ENCODE measurements at places on chromosomes 7 and 10. TPM values are rescaled to one million over a fixed set of nuclear protein-coding genes. Genes with fewer than 3 reads are reported as not detected.

DNA sequence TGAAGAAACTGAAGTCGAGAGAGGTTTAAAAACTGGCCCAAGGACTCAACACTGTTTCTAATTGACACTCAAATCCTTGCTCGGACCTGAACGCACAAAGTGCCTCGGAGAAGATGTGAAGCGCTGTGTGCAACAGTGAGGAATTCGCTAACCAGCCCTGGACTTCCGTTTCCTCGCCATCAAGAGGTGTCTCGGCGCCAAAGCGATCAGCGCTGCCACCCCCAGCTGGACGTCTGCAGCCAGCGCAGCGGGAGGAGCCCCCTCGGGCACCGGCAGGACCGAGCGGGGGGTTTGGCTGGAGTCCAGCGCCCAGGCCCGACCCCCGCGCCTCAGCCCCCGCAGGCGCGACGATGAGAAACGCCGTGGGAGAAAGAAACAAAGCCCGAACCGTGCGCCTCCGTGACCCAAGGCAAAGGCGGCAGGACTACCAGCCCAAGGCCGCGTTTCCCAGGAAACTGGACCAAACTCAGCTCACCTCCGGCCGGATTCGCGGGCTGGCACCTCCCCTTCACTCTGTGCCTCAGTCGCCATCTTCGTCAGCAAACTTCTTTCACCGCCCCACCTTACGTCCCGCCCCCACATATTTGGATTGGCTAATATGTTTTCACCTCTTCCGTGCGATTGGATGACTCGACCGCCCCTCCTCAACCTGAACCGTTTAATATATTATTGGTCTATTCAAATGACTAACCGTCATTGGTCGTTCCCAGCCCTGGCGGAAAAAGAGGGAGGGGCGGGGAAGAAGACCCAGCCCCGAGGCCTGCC, at the start of gene ARHGAP19:
Gene ARHGAP19 (minus strand): TSS at position 541 of the 765 bp plus-strand sequence. CDS start 10 bp downstream, at position 531.
- peak; percentile 96 for DNase-seq

CLDN4 gene
- total RNA-seq = 0.80 TPM

OR6B1 gene
- not detected for total RNA-seq

MYPN gene
- 0.10 TPM for total RNA-seq

- no peak for DNase-seq
Measured at GRCh38 chr7:15527648-15528047, 34.2 kb downstream of the AGMO start.

AQP1 gene
- total RNA-seq = 18.0 TPM

GRCh38 chr7:144487901-144488300, 84.4 kb upstream of the NOBOX start:
- no peak for DNase-seq

DKK1 gene
- 170 TPM for total RNA-seq

DNA sequence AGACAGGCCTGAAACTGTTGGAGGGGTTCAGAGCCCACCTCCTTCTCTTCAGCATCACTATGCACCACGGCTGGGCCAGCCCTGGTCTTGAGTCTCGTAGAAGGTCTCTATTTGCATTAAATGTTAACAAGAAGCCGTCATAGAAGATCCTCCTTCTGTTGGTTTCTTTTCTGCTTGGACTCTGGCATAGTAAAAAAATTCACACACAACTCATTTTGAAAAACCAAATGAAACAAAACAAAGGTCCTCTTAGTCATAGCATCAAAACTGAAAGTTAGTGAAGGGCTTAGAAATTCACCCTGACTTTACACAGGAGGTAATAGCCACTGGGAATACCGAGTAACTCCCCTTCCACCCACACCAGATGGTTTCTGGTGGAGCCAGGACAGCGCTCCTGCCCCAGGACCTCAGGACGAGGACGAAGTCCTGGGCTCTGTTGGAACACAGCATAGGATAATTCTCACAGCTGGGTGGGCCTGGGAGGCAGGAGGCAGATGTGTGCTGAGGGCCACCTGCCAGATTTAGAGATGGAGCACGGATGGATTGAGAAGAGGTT, 248.4 kb upstream of the KLF6 start:
- DNase-seq = no peak

CUTC gene
- total RNA-seq = 14.5 TPM

CCDC146 gene
- 3.0 TPM for total RNA-seq

DNA sequence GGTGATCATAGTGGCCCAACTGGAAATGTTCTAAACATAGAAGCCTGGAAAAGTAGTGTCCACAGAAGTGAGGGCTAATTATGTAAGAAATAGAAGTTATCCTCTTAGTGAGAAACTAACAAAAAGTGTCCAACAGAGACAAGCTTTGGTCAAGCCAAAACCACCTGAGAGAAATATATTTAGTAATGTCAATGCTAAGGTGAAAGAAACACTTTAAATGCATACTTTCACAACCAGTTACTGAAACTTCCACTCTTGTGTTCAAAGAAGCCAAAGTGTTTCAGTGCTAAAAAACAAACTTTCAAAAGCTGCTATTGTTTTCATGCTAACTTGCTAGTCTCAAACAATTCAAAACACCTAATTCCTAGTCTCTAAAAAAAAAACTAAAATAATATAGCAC, 18.1 kb downstream of the RAB11FIP2 start:
- no peak for DNase-seq

- DNase-seq = no peak
Measured at GRCh38 chr7:7815395-7815794, 97.0 kb upstream of the RPA3 start.

ALOX5 gene
- not detected for total RNA-seq

- no peak for DNase-seq
Measured at GRCh38 chr10:15015451-15015850, 28.3 kb upstream of the OLAH start.

GRCh38 chr7:32501522-32501921, 6.2 kb downstream of the AVL9 start:
- DNase-seq = no peak

MLXIPL gene
- total RNA-seq = not detected

DNA sequence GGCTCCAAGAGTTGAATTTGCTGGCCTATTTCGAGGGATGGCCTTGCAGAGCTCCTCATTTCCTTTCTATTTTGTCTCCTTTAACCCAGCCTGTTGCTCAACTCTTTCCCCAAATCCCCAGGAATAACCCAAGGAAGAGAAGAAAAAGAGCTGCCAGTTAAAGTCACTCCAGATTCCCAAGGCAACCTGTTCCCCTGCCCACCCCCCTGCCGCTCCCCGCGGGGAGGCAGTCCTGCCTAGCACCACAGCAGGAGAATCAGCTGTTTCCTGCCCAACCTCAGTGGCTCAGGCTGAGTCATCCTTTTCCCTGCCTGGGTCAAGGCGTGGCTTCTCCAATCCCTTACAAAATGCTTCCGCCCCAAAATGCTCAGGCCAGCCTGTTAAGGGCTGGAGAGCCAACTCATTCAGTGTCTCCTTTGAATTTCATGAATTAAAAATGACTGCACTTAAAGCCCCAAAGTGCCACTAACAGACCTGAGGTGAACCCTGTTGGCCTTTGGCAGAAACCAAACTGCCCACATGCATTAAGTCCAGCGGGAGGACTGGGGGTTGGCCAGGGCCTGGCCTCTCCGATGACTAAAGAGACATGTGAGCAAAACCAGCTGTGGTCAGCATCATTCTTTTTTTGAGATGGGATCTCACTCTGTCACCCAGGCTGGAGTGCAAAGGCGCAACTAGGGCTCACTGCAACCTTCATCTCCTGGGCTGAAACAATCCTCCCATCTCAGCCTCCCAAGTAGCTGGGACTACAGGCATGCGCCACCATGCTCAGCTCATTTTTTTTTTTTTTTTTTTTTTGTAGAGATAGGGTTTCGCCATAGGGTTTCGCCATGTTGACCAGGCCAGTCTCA, 83.2 kb upstream of the KIF5B start:
- DNase-seq = no peak

AUTS2 gene
- total RNA-seq = 40.8 TPM

GRCh38 chr10:100882671-100883311, 30.0 kb upstream of the SLF2 start:
- no peak for DNase-seq

- DNase-seq = no peak
Measured at GRCh38 chr7:38781991-38782390, 127.0 kb downstream of the VPS41 start.

FXYD4 gene
- not detected for total RNA-seq

- DNase-seq = no peak
Measured at GRCh38 chr7:44081266-44081748, 1.0 kb downstream of the POLM start.

GRCh38 chr10:113019692-113020474, 69.8 kb downstream of the TCF7L2 start:
- DNase-seq = no peak

- no peak for DNase-seq
Measured at GRCh38 chr7:2171855-2172254, 60.9 kb downstream of the MAD1L1 start.

PARD3 gene
- 26.5 TPM for total RNA-seq

VPS37D gene
- 6.6 TPM for total RNA-seq

TFEC gene
- 0.17 TPM for total RNA-seq

GRCh38 chr7:47490501-47491265, 91.2 kb downstream of the TNS3 start:
- no peak for DNase-seq

GRCh38 chr10:113891476-113891875, 37.0 kb downstream of the NHLRC2 start:
- DNase-seq = no peak

GRCh38 chr10:21130683-21131442, 233.8 kb upstream of the NEBL start:
- DNase-seq = no peak

GRCh38 chr7:158373476-158374133, 214.0 kb downstream of the PTPRN2 start:
- DNase-seq = peak; percentile 62

DNA sequence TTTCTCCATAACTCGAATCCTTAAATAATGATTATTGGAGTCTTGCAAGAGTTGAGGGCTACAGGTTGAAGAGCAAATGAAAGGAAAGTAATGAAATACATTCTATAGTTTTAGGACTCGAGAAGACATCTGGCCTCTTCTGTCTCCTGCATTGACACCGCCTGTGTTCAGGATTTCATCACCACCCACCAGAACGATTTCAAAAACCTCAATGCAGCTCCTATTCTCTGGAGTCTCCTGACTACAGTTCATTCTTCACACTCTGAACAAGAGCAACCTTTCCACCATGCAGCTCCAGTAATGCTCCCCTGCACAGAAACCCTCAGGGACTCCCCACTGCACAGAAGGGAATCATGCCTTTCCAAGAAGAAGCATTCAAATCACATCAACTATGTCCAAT, 5.5 kb downstream of the IL15RA start:
- no peak for DNase-seq

DNA sequence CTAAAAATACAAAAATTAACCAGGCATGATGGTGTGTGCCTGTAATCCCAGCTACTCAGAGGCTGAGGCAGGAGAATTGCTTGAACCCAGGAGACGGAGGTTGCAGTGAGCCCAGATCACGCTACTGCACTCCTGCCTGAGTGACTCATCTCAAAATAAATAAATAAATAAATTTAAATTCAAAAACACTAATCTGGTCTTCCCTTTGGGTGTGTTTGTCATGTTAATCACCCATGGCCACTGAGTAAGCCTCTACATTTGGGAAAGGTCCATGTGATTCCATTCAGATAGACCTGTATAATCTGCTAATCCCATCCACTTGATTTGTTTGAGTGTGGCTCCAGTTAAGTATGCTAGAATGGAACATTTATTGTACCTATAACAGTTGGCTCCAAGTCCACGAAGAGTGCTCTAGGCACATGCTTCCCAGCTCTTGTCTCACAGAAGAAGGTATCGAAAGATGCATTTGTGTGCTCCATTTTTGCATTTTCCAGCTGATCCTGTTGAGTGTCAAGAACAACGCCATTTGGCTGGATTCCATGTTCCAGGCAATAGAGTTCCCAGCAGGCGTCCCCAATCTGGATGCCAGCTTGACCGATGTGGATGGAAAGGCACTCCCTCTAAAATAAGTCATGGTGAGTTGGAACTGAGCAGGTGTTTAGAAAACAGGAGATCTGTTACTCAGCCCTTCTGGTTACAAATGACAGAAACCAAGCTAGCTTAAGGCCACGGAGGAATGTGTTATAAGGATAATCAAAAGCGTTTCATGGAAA, 4.0 kb downstream of the TUBAL3 start:
- no peak for DNase-seq

BTBD16 gene
- total RNA-seq = 0.29 TPM

- no peak for DNase-seq
Measured at GRCh38 chr10:89388806-89389205, 3.6 kb upstream of the IFIT1 start.

- DNase-seq = no peak
Measured at GRCh38 chr7:8205537-8205936, 56.4 kb downstream of the ICA1 start.

VWA2 gene
- total RNA-seq = not detected

DNA sequence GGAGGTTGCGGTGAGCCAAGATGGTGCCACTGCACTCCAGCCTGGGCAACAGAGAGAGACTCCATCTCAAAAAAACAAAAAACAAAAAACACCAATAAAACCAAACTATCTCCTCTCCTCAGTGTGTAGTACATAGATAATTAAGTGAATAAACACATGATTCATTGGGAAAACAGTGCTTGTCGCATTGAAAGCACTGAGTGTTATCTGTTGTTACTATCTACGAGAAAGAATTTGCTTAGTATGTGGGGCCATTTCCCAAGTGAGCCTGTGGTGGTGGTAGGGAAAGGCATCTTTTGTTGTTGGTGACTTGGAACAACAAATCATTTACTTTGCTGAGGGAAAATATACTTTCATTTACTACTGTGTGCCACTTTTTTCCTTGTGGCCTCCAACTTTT, 42.6 kb downstream of the RSBN1L start:
- DNase-seq = no peak

SYNPO2L gene
- not detected for total RNA-seq

- DNase-seq = no peak
Measured at GRCh38 chr10:85993840-85994507, 372.6 kb downstream of the GRID1 start.

LRRC17 gene
- 34.5 TPM for total RNA-seq

ZPBP gene
- not detected for total RNA-seq

DNA sequence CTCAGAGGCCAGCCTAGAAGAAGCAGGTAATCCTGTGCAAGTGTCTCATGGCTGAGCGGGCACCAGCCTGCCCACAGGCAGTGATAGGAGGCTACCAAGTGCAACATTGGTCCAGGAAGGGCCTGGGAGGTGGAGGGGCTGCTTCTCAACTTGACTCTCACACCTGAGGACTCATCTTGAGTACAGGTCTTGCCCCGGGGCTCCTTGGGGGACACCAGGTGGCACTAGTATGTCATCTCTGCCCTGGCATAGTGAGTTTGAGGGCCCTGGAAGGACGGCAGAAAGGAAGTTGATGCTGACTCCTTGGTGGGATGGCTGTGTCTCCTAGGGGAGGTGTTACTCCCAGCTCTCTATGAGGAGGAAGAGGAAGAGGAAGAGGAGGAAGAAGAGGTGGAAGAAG, 2.3 kb downstream of the CCDC136 start:
- DNase-seq = no peak

CUZD1 gene
- total RNA-seq = not detected

AIFM2 gene
- 10.0 TPM for total RNA-seq

OTUD1 gene
- total RNA-seq = 7.6 TPM

- no peak for DNase-seq
Measured at GRCh38 chr7:10483671-10484070, 490.0 kb upstream of the PHF14 start.
